Naive thymus-derived CD4-positive, alpha-beta T cell (primary cell): ENCODE measurements at places on chromosomes 12 and 14.

DNA sequence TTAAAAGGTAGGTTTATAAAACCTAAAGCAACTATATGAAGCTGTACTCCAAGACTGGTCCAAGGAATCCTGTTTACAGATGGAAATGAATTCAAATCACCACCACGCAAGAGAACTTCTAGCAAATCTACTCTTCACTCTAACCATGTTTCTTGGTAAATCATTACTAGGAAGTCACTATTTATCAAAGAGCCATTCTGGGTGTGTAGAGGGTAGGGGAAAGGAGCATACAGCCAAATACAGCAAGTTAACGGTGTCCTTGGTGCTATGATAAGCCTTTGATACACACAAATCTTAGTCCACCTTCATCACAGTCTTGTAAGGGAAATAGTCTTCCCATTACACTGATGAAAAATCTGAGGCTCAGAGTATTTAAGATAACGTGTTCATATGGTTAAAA is 16.8 kb downstream of the NIN start:
- no peak for DNase-seq

- no peak for DNase-seq
Measured at GRCh38 chr12:570435-570920, 92.8 kb downstream of the NINJ2 start.

DNA sequence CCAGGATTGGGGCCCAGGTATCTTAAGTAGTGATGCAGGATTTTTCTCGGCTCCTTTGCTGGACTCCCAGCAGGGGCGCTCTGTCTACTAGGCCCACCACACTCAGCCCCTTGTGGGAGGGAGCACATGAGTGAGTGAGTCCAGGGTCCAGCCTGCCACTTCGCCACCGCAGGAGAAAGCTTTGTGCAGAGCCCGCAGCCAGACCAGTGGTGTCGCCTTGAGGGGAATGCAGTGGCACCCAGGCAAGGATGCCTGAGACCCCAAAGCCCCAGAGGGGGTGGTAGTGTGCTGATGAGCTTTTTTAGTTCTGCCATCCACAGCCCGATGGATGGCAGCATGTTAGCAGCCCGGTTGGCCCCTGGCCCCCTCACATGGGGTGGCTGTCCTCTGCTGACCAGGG is 5.4 kb upstream of the MRPS35 start:
- DNase-seq: no peak

GRCh38 chr12:2687058-2687457 is 107.7 kb upstream of the FKBP4 start:
- DNase-seq: no peak

DNA sequence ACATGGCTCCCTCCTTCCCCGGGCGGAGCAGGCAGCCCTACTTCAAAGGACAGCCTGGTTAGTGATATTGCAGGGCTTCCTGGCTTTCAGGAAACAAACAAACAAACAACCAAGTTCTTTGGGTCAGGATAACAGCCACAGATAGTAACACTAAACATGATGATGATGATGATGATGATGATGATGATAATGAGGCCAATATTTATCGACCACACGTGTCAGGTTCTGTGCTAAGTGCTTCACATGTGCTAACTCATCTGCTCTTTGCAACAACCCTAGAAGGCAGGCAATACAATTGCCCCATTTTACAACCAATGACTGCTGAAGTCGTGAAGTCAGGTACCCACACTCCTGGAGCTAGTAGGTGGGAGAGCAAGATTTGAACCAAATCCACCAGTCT is 44.1 kb upstream of the TBX5 start:
- no peak for DNase-seq

- no peak for DNase-seq
Measured at GRCh38 chr12:110203546-110203945, 77.5 kb upstream of the ATP2A2 start.

GRCh38 chr12:30792648-30793499 is 38.1 kb upstream of the CAPRIN2 start:
- no peak for DNase-seq

DNA sequence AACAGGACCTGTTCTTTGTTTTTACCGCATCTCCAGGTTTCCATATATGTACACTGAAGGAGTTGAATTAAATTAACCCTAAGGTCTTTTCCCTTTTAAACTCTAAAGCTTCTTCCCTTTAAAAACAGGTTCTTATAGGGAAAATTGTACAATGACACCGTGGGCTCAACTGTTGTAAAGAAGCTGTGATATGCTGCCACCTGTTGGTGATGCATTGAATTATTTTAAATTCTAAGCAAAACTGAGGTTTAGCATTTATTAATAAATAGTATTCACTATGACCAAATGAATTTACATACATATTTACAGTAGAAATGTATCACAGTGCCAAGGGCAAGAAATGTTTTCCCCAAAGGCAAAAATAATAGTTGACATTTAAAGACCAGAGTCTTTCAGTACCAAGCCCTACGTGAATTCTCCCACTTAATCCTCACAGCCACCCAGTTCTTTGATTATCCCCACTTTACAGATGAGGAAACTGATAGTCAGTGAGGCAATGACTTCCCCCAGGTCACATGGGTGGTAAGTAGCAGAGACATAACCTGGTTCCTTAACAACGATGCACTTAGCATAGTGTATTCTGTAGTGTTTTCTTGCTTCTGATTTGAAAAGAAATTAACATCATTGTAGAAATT is 35.7 kb upstream of the TMEM263 start:
- DNase-seq: peak; percentile 18

DNA sequence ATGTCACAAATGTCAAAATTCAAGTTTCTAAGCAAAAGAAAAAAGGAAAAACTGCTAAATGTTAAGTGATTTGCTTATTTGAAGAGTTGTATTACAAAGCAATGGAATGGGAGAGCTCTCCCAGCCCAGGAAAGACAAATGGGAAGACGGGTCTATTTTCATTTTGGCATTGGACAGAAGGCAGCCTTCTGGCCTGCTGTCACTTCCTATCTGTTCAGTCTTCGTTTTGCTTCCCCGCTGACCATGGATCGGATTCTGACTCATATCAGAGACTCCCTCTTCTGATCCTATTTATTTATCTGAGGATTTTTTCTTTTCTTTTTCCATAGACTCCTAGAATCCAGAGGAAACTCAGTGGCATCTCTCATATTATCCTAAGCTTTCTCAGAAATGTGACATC is 634.9 kb downstream of the DIO2 start:
- no peak for DNase-seq

- no peak for DNase-seq
Measured at GRCh38 chr14:75753696-75754095, 92.7 kb downstream of the TTLL5 start.

GRCh38 chr12:90951432-90952105 is 3.4 kb downstream of the CCER1 start:
- DNase-seq: no peak

- no peak for DNase-seq
Measured at GRCh38 chr14:67852926-67853604, 33.5 kb downstream of the RAD51B start.

GRCh38 chr12:114238808-114239207 is 167.1 kb downstream of the TBX5 start:
- no peak for DNase-seq

GRCh38 chr12:112327209-112327938 is 54.9 kb downstream of the HECTD4 start:
- DNase-seq: no peak

DNA sequence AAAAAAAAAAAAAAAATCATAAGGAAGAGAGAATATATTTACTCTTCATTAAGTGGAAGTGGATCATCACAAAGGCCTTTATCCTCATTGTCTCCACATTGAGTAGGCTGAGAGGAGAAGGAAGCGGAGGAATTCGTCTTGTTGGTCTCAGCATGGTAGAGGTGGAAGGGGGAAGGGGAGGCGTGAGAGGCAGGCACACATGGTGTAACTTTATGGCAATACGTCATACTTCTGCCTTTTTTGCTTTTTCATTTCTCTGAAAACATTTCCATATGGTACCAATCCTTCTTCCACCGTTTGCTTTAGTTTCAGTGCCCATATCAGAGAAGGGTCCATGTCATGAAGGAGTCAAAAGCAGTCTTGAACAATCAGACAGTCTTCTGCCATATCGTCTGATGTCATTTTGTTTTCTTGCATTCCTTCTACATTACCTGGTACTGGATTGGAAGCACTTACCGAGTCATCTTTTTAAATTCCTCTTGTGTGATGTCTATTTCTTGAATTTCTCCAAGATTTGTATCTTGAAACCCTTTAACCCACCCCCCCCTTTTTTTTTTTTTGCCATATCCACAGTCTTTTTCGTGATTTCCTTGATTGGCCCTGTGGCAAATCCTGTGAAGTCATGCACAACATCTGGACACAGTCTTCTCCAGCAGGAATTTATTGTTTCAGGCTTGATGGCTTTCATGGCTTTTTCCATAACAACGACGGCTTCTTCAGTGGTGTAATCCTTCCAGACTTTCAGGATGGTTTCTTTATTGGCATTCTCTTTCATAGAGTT is 8.9 kb downstream of the FUT8 start:
- DNase-seq: no peak

DNA sequence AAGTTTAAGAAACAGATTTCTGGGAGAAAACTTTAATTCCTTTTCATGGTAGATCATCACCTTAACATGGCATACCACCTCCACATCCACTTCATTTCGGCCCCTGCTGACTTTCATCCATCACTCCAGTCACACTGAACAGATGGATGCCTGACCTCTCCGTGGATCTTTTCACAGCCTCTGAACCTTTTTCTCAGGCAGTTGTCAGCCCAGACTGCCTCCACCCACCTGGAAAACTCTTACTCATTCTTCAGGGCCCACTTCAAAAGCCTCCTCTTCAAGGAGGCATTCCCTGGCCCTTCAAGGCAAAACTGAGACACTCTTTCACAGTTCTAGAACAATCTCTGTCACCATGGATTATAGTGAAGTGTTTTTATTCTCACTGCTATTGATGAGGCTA is 52.9 kb downstream of the GXYLT1 start:
- DNase-seq: no peak

GRCh38 chr12:104888892-104889291 is 69.2 kb downstream of the SLC41A2 start:
- no peak for DNase-seq

- no peak for DNase-seq
Measured at GRCh38 chr14:59228421-59228820, 40.0 kb downstream of the DAAM1 start.

DNA sequence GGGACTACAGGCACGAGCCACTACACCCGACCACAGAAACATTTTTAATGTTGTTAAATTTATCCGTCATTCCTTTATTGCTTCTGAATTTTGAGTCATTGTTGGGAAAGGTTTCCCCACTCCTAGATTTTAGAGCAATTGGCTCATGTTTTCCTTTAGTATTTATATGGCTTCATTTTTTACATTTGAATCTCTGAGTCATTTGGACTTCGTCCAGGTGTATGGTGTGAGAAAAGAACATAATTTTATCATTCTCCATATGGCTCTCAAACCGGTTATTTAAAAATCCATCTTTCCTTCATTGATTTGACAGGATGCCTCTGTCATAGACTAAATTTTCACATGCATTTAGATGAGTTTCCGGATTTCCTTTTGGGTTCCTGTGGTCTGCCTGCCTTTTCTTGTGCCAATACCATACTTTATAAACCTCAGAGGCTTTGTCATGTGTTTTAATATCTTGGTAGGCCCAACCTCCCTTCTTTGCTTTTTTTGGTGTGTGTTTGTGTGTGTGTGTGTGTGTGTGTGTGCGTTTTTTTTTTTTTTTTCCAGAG is 30.9 kb downstream of the LRTM2 start:
- DNase-seq: no peak

GRCh38 chr14:71932229-71932981 is at the start of gene RGS6:
RGS6 (plus strand) TSS chr14:71932429.
- peak; percentile 41 for DNase-seq

GRCh38 chr12:8696442-8697090 is 1.2 kb upstream of the RIMKLB start:
- DNase-seq: no peak

GRCh38 chr12:51055060-51055459 is 6.9 kb downstream of the LETMD1 start:
- DNase-seq: no peak
